ENCODE measurements at places on chromosomes 2 and 18. TPM values are rescaled to one million over a fixed set of nuclear protein-coding genes. Genes with fewer than 3 reads are reported as not detected.

CD207 gene
- total RNA-seq: 0.86 TPM

SCYGR7 gene
- total RNA-seq: not detected

DNA sequence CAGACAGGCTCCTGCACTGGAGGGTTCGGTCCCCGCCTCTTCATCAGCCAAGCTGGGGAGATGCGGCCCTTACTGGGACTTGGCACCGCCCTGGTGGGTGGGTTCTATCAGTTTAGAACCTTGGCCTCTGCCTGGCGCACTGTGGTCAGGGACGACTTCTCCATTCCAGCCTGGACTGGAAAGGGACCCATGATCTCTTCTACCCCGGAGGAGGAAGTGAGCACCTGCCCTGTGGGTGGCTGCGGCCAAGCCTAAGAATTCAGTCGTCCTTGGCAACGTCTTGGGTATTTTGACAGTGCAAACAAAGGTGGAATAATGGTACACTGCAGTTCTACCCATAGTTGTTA lies 106.9 kb upstream of the CD302 start:
- H3K4me3 ChIP-seq: peak overlapping the region; percentile 44
- H3K36me3 ChIP-seq: no peaks in the 10 kb centered on the region
- H3K4me1 ChIP-seq: no peaks in the 10 kb centered on the region
- H3K27me3 ChIP-seq: no peaks in the 10 kb centered on the region
- no peak overlapping the region for H3K27ac ChIP-seq
- DNase-seq: no peak

DNA sequence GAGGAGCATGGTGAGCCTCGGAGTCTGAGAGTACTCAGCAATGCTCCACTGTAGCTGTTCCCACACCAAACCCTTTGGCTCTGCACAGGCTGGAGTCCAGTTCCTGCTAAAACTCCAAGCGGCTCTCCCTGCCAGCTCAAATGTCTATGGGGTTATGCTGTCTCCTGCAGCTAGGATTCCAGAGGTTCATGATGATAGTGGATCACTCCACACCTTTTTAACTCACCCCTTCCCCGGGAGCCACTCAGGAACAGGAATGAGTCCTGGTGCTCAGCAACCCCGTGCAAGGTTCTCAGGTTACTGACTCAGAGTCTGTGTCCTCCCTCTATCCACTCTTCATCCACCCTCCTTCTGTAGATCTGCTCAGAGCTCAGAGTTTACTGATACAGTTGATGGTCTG lies 410.0 kb downstream of the CDH19 start:
- no peaks in the 10 kb centered on the region for H3K27me3 ChIP-seq
- no peak for DNase-seq
- H3K27ac ChIP-seq: no peak overlapping the region
- H3K4me3 ChIP-seq: no peak overlapping the region
- H3K36me3 ChIP-seq: no peaks in the 10 kb centered on the region
- H3K4me1 ChIP-seq: no peaks in the 10 kb centered on the region

DNA sequence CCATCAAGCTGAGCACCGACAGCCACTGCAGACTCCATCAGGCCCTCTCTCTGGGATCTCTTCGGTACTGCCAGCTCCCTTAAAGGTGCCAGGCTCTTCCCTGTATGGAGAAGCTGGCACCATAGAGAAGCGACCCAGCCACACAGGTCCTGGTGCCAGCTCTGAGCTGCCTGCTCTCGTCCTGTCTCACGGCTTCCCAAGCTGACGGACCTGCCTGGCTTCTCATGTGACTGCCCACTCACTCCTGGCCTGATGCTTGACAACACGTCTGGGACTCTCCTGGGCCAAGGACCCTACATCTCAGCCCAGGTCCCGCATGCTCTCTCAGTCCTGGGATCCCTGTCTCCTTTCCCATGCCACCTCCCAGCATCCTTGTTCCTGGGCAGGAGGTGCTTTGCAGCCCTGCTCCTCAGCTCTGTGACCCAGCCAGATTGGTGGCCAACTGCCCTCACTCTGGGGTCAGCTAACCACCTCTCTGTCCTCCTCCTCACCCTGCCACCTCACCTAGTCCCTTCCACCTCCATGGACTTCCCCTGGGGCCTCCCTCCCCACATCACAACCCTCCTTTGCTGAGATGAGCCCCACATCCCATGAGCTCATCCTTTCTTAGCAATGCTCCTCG lies 12.5 kb upstream of the ATOH8 start:
- H3K36me3 ChIP-seq: no peaks in the 10 kb centered on the region
- no peak for DNase-seq
- peaks cover 30% of the 10 kb centered on the region for H3K4me1 ChIP-seq

- H3K4me1 ChIP-seq: peaks cover 4% of the 10 kb centered on the region
- peaks cover 15% of the 10 kb centered on the region for H3K36me3 ChIP-seq
- no peak overlapping the region for H3K4me3 ChIP-seq
- peak overlapping the region; percentile 30 for H3K27ac ChIP-seq
- no peak for DNase-seq
Observed at GRCh38 chr18:8380926-8381325, 228.3 kb upstream of the RAB12 start.

DNA sequence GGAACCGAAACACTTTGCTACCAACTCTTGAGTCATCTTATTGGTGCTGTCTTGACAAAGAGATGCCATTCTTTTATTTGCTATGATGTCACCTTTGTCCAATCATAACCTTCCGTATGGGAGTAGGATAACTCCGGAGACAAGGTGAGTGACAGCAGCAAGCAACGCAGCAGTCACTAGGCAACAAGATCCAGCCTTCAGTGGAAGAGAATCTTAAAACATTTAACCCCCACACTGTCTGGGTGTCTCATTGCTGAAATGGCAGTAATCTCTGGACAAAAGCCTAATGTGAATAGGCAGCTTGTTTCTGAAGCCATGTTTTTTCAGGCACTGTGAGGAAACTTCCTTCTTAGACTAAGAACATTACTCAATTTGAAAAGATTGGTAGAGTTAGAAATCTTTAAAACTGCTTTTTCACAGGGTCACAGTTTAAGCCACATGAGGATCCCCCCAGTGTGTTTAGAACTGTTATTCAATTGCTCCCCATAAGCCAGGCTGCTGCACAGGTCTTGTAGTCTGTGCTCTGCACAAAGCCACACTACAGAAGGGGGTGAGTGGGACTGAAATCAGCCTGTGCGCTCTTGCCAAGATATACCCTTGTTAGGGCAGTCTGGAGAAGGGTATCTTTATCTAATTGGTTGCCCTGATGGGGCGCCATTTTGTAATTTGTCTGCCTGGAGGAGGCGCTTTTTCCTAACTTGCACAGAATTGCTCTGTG lies 131.5 kb upstream of the STON1 start:
- H3K4me1 ChIP-seq: no peaks in the 10 kb centered on the region
- no peak overlapping the region for H3K27ac ChIP-seq
- H3K4me3 ChIP-seq: no peak overlapping the region
- H3K27me3 ChIP-seq: no peaks in the 10 kb centered on the region

HNRNPLL gene
- total RNA-seq: 88.8 TPM

MTCL1 gene
- total RNA-seq: 12.4 TPM

- no peak overlapping the region for H3K4me3 ChIP-seq
- H3K4me1 ChIP-seq: no peaks in the 10 kb centered on the region
- H3K27ac ChIP-seq: no peak overlapping the region
- H3K27me3 ChIP-seq: no peaks in the 10 kb centered on the region
- DNase-seq: no peak
Observed at GRCh38 chr2:211237586-211238275, 681.3 kb downstream of the CPS1 start.

- no peak overlapping the region for H3K4me3 ChIP-seq
- no peaks in the 10 kb centered on the region for H3K4me1 ChIP-seq
- H3K27me3 ChIP-seq: no peaks in the 10 kb centered on the region
- no peaks in the 10 kb centered on the region for H3K36me3 ChIP-seq
Observed at GRCh38 chr2:12642332-12642731, 74.4 kb upstream of the TRIB2 start.

SATB2 gene
- 2.9 TPM for total RNA-seq

LONRF2 gene
- 5.2 TPM for total RNA-seq

DNA sequence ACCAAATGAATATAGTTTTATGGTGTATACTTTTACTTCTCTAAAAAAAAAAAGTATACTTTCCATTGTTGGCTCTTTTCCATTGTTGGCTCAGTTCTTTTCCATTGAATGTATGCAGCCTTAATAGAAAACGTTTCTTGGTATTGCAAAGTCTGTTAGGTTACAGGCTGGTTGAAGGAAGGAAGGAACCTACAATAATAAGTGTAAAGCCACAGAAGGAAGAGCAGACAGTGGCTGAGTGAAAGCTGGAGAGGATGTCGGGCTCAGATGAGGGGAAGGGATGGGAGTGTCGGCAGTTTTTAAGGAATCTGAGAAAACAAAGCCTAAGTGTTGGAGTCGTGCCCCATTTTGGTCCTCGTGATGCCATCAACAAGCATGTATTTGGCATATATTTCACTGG lies 6.8 kb downstream of the COPS8 start:
- no peak for DNase-seq
- no peaks in the 10 kb centered on the region for H3K27me3 ChIP-seq
- H3K4me1 ChIP-seq: peaks cover 4% of the 10 kb centered on the region
- H3K27ac ChIP-seq: peak overlapping the region; percentile 88
- peaks cover 14% of the 10 kb centered on the region for H3K36me3 ChIP-seq

GRCh38 chr2:206764673-206765241 lies 371 bp downstream of the MDH1B start:
- H3K36me3 ChIP-seq: peaks cover 16% of the 10 kb centered on the region
- peak overlapping the region; percentile 56 for H3K4me3 ChIP-seq
- H3K27ac ChIP-seq: peak overlapping the region; percentile 92
- no peaks in the 10 kb centered on the region for H3K4me1 ChIP-seq
- no peaks in the 10 kb centered on the region for H3K27me3 ChIP-seq

All from lung (tissue), 17 donors.